Activated naive CD4-positive, alpha-beta T cell treated with Interleukin-2 at 50 U/mL for 16 hours (primary cell): ENCODE measurements at places on chromosomes 12 and 14.

DNA sequence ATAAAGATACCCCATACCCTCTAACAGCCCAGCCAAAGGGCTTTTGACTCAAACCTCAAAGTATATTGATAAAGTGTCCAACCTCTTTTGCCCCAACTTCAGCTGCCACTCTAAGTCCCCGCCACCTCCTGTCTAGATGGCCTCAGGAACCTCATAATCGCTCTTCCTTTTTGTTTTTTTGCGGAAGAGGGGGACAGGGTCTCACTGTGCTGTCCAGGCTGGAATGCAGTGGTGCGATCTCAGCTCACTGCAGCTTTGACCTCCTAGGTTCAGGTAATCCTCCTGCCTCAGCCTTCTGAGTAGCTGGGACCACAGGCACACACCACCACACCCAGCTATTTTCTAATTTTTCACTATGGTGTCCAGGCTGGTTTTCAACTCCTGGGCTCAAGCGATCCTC is 60.3 kb downstream of the STX2 start:
- no peak for DNase-seq

- DNase-seq = no peak
Measured at GRCh38 chr14:61145034-61145902, 135.9 kb downstream of the TMEM30B start.

DNA sequence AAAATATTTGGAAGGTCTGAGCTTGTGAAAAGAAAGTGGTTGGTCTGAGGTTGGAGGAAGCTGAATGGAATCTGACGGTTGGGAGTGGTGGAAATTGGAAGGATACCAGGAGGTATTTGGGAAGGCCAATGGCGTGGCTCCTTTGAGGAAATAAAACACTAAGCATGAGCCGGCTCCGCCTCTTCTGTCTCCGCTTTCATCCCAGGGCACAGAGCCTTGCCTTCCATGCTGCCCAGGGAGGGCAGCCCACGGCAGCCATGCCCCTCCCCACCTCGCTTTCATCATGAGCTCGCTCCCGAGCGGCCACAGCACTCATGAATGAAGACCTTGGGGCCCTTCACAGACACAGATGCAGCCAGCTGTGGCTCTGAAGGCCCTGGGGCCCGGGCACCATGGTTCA is 36.2 kb downstream of the HSP90AA1 start:
- no peak for DNase-seq

DNA sequence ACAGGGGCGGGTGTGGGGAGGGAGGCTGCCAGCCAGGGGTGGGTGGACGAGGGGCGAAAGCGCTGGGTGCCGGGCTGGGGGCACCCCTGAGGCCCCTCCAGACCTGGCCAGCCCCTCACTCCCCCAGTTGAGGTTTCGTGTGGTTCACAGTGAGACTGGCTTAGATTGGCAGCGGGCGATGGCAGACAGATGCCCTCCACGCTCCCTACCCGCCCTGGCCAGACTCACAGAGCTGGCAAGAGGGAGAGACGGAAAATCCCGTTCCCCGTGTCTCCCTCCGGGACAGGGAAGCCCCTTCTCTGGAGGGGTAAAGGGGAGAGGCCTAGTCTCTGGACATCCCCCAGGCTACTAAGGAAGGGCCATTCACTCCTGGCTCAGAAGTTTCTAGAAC is 33.2 kb upstream of the VPS37B start:
- DNase-seq = no peak

- no peak for DNase-seq
Measured at GRCh38 chr14:35471803-35472202, 62.2 kb upstream of the INSM2 start.

DNA sequence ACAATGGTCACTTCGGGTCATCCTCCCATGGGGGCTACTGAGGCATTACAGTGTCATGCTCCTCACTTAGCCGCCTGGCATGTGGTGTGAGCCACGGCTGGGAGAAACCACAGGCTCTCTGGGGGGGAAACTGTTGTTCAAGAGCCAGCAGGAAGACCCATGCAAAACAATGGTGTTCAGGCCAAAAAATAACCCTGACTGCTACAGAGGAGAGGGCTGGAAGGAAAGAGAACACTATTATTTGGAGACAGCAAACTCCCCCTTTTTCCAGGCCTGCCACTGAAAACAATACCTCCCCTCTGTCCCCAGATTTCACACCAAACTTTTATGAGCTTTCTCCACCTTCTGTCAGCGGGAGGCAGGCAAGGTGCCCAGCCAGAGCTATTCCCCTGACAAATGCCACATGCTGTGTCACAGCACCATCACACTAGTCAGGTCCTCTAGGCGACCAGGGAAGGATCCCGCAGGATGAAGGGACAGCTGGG is 83.7 kb downstream of the CHGA start:
- no peak for DNase-seq

GRCh38 chr12:49910331-49911212 is 6.9 kb upstream of the FAIM2 start:
- no peak for DNase-seq

- no peak for DNase-seq
Measured at GRCh38 chr14:69660344-69661193, 49.2 kb downstream of the SUSD6 start.

- DNase-seq = no peak
Measured at GRCh38 chr14:21256539-21257393, 12.5 kb downstream of the HNRNPC start.

DNA sequence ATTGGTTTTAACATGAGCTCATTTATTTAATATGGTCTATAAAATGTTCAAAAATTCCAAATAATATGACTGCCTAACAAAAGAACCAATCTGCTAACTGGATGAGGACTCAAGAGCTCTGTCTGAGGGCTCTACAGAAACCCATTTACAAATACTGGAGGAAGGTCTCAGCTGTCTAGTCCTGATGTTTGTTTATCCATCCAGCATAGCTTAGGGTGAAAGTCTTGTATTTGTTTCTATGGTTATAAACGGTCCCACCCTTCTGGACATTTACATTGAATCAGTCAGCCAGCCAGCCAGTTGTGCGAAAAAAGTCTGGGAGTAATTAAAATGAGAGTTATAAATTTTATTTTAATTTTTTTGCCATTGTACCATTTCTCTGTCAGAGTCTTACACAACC is 220.7 kb downstream of the BMP4 start:
- DNase-seq = no peak

DNA sequence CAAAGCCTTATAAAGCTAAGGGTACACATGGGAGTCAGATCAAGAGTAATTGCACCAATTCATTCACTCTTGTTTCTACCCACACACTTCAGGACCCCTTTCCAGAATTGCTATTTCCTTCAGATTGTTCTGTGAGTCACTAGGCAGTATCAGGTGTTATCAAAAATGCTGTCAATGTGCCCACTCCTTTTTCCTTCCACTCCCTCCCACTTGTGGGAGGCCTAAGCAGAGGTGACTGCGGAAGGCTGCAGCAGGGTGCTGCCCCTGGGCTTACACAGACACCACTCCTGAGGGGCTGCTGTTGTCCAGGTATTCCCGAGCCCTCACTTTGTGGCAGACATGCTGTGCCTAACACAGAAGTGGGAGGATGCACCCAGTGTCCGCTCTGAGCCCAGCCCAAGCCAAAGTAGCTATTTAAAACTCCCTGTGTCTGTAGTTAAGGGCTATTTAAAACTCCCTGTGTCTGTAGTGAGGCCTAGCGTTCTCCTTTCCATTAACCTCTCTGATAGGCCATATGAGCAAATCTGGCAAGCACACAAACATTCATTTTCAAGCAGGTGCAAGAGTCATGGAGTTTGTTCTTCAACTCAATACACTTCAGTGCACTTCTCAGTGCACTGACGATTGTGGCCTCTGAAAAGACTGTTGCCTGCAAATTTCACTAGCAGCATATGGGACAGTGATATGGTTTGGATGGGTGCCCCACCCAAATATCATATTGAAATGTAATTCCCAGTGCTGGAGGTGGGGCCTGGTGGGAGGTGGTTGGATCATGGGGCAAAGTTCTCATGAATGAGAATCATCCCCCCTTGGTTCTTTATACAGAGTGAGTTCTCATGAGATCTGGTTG is 117.8 kb downstream of the PHLDA1 start:
- DNase-seq = peak; percentile 61

DNA sequence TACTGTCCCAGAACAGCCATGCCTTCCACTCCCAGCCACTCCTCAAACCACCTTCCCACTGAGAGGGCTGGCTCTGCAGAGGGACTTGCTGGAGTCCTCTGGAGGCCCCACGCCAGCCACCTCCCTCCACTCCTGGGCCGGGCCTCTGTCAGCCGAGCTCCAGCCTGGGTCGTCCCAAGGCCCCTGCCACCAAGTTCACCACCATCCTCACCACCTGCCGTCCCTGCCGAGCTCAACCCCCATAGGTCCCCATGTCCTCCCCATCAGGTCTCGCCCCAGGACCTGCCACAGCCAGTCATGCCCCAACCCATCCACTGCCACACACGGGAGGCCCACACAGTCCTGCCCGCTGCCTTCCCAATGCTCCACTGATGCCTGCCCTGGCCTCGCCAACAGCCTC is 39.0 kb downstream of the ITPK1 start:
- DNase-seq = no peak

DNA sequence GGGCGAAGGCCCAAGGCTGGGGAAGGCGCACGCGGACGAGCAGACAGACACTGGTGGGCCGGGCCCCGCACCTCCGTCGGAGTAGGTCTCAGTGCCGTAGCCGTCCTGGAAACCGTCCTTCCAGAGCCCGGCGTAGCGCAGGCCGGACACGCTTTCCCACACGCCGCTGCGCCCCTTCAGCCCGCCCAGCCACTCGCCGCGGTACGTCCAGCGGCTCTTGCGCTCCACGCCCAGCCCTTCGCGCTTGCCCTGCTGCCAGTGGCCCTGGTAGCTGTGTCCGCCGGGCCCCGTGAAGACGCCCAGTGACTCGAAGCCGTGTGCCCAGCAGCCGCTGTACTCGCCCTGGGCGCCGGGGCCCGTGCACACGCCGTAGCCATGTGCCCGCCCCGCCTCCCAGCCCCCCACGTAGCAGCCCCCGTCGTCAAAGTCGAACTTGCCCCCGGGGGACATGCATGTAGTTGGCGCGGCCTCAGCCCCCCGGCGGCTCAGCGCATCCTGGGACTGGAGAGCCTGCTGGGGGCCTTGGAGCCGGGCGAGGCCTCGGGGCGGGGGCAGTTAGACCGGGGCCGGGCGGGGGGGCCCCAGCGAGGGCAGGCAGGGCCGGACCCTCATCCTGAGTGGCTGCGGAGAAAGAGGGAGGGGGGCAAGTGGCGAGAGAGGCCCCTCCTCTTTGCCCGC is 1.4 kb downstream of the JPH4 start:
- no peak for DNase-seq

- DNase-seq = no peak
Measured at GRCh38 chr12:1529228-1529861, 65.0 kb downstream of the FBXL14 start.

GRCh38 chr12:13835652-13836051 is 145.8 kb downstream of the GRIN2B start:
- DNase-seq = no peak

DNA sequence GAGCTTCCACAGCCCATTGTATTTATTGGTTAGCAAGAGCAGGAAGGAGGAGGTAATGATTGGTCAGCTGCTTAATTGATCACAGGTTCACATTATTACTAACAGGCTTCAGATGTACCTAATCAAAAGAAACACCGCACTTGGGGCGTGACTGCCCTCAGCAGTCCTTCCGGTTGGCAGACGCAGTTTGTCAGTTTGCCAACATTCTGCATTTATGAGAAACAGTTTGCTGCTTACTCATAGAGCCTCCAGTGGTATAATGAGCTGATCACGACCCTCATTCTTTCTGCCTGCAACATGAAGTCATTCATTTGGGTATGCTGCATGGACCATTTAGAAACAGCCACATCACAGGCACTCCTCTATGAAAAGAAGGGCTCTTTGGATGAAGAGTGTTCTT is 42.5 kb upstream of the PPM1H start:
- DNase-seq = no peak

GRCh38 chr12:31470459-31470858 is 120.5 kb downstream of the DENND5B start:
- no peak for DNase-seq

GRCh38 chr12:52495389-52495788 is 2.3 kb upstream of the KRT6A start:
- DNase-seq = no peak

GRCh38 chr12:3833670-3834310 is 39.4 kb downstream of the PARP11 start:
- no peak for DNase-seq

GRCh38 chr12:113238309-113238708 is 17.0 kb downstream of the TPCN1 start:
- no peak for DNase-seq
